ENCODE measurements at places on chromosomes 4 and X.

GRCh38 chr4:70113656-70114055 lies 40.4 kb upstream of the PRR27 start:
- no peak for DNase-seq

DNA sequence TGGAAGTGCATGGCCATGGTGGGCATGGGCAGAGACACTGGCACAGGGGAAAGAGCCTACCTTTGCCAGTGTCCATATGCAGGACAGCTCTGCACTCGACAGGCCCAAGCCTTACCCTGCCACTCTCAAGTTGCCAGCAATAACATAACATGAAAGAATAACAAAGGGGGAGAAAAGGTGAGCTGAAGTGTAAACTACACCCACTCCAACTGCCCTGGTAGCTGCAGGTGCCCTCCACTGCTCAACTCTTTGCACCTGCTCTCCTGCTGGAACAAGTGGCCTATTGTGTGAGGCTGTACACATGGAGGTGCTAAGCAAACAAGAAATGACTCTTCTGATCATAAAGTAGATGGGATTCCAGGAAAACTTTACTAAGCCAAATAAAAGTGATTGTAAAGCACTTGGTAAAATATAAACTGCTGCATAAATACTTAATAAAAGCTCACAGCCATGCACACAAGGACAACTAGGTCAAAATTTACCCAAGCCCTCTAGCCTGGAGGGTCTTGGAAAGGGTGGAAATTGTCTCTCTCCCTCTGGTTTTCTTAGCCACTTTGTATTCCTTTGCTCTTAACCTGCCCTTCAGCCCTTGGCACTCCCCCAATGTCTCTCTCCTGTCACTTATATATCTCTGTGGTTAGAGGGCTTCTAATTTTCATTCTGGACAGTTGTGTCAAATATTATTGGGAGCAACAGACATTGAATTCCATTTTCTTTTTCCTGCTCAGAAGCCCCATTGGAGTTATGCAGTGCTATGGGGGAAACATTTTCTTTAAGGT lies 261.2 kb upstream of the GPC4 start:
- peak; percentile 90 for DNase-seq

DNA sequence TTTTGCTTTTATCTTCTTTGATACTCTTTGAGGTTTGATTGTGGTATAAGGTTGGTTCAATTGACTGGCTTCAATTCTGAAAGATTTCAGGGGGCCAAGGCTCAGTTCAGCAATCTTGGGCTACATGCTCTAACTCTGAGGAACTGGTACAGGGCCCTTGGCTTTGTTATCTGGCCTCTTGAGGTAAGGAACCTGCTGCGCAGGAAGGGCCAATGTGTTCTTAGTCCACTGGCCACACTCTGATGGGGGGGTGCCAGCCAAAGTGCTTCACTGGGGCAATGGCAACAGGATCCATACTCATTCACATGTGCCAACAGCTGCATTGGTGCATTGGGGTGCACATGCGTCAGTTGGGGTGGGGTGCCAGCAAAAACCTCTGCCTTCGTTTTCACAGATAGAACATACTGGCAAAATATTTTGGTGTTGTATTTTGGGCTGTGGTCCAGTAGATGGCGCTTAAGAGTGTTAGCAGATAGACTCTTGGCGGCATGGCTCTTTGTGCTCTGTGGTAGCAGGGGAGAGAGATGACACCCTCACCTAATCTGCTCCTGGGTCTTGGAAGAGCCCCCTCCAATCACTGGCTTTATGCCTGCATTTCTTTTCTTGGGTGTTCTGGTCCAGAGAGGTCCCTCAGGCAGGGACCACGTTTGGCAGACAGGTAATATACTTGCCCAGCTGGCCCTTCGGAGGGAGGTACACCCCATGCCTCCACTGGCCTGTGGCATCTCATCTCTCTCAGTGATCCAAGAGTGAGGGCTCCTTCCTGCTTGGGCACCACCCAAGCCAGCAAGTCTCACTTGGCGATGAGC lies 42.9 kb downstream of the NDST3 start:
- DNase-seq = no peak

DNA sequence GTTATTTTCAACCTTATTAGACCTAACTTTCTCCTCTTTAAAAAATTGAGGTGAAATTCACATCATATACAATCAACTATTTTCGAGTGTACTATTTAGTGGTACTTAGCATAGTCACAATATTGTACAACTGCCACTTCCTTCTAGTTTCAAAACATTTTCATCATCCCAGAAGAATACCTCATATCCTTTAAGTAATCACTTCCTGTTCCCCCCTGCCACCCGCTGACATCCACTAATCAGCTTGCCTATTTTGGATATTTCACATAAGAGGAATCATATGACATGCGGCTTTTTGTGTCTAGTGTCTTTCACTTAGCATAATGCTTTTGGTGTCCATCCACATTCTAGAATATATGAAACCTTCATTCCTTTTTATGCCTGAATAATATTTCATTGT lies 10.0 kb upstream of the PPA2 start:
- no peak for DNase-seq

- no peak for DNase-seq
These were observed 320.2 kb upstream of the GATB start for GRCh38 chr4:152081024-152081423.

Measured in NCI-H774 (cell line).